ENCODE measurements at places on chromosomes 1 and 21. TPM values are rescaled to one million over a fixed set of nuclear protein-coding genes. Genes with fewer than 3 reads are reported as not detected.

DNA sequence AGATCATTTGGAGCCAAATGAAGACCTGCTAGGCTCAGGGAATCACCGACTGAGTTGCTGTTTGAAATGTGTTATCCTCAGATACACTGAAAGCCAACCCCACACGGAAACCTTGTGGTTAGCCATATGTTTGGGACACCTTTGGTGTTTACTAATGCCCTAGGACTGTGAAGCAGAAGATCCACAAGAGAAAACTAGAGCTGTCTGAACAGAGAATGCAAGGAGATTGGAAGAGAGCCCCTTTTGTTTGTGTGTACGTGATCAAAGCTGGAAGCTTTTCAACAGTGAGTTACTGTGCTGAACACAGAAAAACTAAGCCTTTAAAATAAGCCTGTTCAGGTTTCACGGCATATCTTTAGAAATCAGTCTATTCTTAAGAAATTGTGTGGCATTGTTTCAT is 908.2 kb upstream of the ADGRL2 start:
- no peak for DNase-seq

- no peak for DNase-seq
Observed at GRCh38 chr1:48093696-48094528, 96.7 kb upstream of the TRABD2B start.

DNA sequence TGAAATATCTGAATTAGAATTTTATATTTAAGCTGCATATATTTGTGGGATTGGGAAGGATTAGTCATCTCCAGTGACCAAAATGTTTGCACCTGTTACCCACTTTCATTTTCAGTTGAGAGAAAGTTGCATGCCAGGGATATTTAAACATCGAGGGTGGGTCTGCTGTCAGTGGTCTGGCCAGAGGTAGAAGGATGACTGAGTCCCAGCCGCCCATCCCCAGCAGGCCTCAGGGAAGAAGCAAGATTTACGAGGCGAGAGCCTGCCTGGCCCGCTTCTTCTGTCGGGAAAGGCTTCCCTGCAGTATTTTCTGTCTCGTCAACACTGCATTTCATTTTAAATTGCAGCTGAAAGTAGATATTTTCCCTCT is 1.4 kb upstream of the MAN1C1 start:
- no peak for DNase-seq

The SEMA4A gene
- total RNA-seq = 1.2 TPM

The FCRL1 gene
- total RNA-seq = not detected

The FBXO2 gene
- total RNA-seq = 3.5 TPM

The PNRC2 gene
- 58.2 TPM for total RNA-seq

The RIMKLA gene
- total RNA-seq = 1.2 TPM

The POU3F1 gene
- 0.12 TPM for total RNA-seq

DNA sequence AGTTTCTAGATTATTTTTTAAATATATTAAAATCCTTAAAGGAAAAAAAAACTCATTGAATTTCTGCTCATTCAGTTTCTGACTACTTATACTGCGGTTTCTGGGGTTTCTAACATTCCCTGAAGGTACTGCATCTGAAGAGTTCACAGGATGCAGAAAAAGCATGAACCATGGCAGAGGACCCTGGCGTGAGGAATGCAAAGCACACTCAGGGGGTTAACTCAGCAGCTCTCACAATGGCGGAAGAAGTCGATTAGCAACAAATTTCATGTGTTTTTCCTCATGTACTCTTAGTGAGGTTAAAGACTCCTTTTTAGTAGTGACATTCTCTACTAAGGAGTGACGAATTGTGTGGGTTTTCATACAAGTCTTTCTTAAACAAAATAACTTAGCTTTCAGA is 975.6 kb downstream of the NCAM2 start:
- DNase-seq = no peak
